RWPE1 (cell line): ENCODE measurements at places on chromosomes 5 and 9.

DNA sequence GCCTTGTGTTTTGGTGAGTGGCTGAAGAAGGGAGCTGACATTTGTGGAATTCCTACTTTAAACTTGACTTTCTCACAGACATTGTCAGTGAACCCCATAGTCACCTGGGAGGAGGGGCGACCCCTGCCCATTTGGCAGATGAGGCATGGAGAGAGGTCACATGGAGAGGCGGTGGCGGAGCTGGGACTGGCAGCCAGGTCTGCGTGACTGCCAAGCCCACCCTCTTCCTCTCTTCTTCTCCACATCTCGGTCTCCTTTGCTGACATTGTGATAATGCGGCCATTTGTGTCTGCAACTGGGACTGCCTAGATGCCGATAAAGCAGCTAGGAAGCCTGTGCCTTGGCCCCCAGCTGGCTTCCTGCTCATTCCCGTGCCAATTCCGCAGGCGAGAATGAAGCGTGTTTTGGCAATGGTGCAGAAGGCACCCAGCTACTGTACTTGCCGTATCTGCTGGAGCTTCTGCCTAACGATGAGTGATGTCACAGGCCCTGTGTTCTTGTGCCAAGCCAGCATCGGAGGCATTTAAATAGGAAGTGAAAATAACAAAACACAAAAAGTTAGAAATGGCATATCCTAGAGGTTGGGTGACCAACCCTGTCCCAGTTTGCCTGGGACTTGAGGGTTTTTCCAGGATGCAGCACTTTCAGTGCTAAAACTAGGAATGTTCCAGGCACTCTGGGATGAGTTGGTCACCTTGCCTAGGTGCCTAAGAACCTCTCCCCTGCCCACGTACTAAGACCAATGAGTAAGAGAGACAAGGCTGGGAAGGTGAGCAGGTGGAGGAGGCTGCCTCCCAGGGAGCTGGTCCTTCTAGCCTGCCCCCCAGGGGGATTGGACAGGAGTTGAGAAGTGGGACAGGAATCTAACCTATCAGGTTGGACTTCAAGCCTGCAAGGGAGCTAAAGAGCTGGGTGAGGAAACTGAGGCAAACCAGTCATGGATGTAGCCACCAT lies 23.6 kb downstream of the OLFML2A start:
- peak; percentile 52 for DNase-seq

GRCh38 chr9:119761812-119762211 lies 392.6 kb upstream of the BRINP1 start:
- no peak for DNase-seq

DNA sequence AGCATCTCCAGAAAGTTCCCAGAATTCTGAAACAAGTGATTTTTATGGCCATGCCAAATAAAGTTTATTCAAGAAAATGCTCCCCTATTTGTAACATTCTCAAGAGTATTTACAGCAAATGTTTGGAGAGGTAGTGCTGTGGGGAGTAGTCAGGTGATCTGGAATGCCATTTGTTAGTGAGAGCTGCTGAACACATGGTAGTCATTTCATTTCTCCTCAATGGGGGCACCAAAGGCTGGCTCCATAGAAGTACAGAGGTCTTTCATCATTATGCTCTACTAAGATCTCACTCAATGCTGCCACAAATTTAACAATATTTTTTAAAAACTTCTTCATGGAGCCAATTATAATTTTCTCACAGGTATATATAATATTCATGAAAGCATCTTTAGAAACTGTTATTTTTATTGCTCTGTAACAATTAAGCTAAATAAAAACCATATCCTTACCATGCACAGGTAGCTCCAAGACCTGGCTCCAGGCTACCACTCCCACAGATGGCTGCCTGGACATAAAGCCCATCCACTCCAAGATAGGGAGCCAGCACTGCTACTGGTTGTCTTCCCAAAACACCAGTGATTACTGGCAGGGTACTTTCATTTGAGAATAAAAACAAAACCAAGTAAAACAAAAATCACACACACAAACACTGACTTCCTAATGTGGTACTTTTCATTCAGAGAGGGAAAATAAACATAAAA lies 200.8 kb downstream of the PLK2 start:
- no peak for DNase-seq

DNA sequence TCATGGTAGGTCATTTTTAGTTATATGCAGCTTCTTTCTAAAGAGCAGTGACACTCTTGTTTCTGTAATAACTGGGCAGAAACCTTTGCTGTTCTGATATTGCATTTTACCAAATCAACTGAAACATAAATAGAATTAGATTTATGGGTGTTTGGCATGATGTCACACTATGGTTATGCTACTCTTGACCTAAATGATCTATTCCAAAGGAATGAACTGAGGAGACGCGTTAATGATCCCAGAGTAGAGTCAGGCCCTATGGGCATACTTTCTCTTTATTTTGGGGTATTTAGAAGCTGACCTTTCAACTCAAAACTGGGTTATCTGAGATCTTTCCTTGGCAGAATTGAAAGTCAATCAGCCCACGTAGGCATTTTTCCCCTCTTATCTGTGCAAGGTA lies 146.8 kb upstream of the ADAMTSL1 start:
- DNase-seq = no peak

DNA sequence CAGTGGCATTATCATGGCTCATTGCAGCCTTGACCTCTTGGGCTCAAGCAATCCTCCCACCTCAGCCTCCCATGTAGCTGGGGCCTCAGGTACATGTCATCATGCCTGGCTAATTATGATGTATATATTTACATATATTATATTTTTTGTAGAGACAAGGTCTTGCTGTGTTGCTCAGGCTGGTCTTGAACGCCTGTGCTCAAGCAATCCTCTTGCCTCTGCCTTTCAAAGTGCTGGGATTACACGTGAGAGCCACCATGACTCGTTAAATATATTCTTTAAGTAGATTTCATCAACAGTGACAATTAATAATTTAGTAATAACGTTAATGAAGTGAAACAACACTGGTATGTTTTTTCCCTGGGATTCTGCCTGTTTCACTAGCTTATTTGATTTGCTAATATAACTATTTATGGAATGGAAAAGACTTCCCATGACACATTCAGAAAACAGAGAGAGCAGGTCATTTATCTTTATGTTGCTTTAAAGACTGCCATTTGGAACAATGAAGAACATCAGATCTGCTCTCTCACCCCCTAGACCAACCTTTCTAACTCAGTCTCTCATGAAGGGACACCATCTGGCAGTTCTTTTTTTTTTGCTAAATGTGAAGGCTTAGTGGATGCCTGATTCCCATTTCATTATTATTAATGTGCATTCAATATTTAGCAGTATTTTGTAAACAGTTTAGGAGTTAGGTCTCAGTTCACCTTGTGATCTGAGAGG lies 295.6 kb downstream of the KIF4B start:
- no peak for DNase-seq
